ENCODE measurements at places on chromosomes 2 and 18. TPM values are rescaled to one million over a fixed set of nuclear protein-coding genes. Genes with fewer than 3 reads are reported as not detected.

Gene SKOR2
- not detected for total RNA-seq

Gene C2orf78
- not detected for total RNA-seq

Gene IL1B
- 0.78 TPM for total RNA-seq

Gene AKAIN1
- 3.6 TPM for total RNA-seq

Gene FOSL2
- total RNA-seq = 6.2 TPM

Gene MC5R
- total RNA-seq = 2.2 TPM

Gene PROC
- not detected for total RNA-seq

Gene GAL3ST2
- total RNA-seq = 0.16 TPM

Gene DHX57
- 46.5 TPM for total RNA-seq

Gene PAIP2B
- 19.0 TPM for total RNA-seq

Gene GREB1
- total RNA-seq = 1.4 TPM

Gene C2orf72
- total RNA-seq = 32.4 TPM

Gene PID1
- total RNA-seq = 46.2 TPM

- DNase-seq = no peak
These were observed 1.6 kb upstream of the RAB11FIP5 start for GRCh38 chr2:73114273-73114867.

GRCh38 chr2:65159906-65160305, 30.0 kb upstream of the RAB1A start:
- DNase-seq = no peak

DNA sequence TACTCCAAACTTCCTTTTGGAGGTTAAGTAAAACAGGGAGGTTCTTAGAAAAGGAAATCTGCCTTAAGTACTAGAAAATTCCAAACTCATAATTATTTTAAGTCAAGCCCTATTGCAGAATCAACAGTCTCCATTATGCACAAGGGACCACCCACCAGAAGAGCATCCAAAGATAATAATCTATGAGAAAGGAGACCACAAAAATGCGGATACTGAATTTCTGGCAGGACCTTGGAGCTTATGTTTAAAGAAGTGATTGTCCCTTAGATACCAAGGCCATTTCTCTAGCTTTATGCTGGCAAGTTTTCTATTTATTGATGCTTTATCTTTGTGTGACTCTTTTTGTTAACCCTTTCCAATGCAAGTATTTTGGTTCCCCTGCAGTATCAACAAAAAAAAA, 404.0 kb upstream of the MMADHC start:
- DNase-seq = no peak

- DNase-seq = no peak
These were observed 16.6 kb downstream of the HJURP start for GRCh38 chr2:233837694-233838229.

DNA sequence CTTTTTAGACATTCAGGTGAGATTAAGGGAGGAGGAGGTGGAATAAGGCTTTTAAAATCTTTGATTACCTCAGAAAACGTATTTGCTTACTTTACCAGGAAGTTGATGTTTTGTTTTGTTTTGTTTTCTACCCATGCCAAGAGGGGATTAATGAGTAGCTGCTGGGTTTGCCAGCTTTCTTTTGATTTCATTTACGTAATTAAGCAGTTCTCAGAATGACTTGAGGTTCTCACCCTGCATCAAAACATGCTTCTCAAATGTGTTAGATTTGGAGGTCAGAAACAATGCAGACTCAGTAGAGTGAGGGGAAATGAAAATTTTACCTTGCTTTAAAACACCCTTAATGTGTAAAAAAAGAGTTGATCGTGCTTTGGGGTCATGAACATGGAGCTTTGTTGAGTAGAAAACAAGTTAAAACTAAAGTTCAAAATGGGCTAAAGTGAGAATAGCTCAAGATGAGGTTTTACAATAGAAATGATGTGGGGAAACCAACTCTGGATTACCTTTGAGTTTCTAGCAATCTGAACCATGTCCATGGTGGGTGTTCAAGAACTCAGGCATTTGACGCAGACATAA, 217.1 kb upstream of the EPAS1 start:
- DNase-seq = no peak

GRCh38 chr2:43044093-43044681, 182.2 kb downstream of the ZFP36L2 start:
- no peak for DNase-seq

- DNase-seq = no peak
These were observed 215.6 kb downstream of the HAUS1 start for GRCh38 chr18:46319783-46320182.

DNA sequence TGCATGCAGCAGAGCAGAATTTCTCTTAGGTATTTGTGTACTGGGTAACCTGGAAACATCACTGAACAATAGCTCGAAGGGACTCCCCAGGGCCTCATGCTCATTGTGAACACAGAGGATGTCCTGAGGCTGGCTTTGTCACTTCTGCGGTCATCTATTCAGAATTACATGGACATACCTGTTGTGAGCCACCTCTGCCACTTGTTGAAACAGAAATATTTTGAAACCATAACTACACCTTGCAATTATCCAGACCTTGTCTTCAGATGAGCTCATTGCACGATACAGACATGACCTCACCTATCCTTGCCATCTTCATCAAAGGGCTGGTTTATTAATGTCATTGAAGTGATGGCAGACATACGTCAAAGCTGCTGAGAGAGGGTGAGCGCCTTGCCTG, 23.4 kb upstream of the CREG2 start:
- DNase-seq = no peak

DNA sequence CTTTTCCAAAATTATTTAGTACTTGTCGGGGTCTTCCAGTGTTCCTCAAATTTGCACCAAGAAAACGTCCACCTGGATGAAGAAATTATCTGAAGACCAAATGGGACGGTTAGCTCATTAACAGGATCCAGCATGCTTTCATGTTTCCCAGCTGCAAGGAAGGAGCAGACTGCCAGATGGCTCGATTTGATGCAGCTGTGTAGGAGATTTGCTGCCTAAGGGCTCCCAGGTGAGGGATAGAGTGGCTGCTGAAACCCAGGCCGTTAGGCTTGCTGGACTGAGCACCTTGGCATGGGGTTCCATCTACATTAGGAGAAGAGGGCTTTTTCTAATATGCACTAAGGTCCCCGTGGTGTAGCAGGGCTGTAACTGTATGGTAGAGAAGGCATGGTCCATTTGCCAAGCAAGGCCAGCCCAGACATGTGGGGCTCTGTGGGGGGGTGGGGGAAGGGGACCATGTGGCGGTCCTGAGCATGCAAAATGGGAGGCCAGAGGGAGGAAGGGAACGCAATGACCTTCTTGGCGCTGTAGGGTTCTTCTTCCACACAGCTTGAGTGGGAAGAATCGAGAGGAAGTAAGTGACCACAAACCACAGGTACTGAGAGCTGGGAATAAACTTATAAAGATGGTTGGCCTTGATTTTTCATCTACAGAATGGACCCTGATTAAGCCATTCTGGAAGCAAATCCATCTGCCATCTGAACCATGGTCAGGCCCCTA, 144.0 kb downstream of the TMEM163 start:
- DNase-seq = no peak

DNA sequence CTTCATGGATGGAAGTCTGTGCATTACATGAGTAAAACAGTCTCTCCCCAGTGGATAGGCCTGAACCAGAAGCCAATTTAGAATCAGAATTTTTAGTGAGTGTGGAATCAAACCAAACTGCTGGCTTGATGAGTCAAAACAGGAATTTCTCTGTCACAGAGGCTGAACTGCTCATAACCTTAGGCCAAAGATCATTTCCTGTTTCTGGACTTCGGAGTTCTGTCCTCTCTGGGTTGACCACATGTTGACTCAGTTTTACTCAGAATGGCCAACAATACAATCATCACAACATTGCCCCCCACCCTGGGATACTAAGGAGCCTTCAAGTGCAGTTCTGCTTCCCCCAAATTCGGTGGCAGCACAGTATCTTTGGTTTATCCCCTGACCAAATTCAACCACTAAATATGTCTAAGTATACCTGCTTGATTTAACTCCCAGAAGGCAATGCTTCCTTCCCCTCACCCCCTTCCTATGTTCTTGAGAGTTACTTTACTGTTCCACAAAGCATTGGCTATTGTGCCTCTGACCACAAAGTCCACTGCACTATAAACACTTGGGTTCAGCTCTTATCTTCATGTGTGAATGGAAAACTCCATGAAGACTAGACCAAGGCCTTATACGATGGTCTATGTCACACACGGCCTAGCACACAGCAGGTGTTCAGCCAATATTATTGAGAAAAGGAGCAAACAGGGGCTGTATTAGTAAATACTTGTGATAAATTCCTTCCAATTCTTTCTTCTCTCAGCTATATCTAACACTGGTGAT, 67.8 kb downstream of the NXPH2 start:
- no peak for DNase-seq

GRCh38 chr2:135256531-135257260, 204.6 kb downstream of the RAB3GAP1 start:
- no peak for DNase-seq

GRCh38 chr2:8609357-8609811, 72.5 kb upstream of the ID2 start:
- DNase-seq = no peak

DNA sequence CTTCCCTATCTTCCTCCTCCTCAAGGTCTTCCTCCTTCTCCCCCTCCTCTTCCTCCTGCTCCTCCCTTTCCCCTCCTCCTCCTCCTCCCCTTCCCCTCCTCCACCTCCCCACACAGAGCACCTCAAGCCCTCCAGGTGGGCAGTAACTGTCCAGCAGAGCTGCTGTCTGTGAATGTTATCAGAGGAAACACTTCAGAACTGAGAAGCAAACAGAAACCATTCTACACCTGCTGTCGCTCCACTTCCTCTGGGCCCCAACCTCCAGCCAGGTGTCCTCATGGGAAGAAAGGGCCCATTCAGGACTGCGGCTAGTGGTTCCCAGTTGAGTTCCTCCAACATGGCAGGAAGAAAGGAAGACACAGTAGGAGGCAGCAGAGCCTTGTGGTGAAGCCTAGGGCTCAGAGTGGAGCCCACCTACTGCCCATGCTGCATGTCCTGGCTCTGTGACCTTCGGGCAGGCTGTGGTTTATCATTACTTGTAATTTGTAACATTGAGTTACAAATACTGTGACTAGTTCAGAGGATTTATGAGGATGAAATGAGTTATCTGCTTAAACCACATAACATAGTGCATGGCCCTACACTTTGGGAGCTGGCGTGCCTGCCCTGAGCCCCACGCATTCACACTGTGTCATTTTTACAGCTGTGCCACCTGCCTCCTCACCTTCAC, 165.9 kb upstream of the ID2 start:
- no peak for DNase-seq

DNA sequence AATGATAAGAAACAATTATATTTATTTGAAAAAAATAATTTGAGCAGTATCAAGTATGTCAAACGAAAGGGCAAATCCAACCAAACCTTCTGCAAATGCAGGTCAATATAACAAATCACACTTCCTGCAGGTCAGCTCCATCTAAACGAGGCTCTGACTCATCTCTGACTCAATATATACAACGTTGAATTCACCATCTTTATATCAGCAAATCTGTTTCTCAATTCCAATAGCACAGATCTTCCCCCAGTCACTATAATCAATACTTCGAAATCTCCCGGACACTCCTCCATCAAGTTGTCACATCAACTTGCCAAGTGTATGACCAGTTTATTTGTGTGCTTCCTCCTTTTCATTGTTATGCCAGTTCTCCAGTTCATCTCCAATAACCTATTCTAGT, 388.9 kb downstream of the ZEB2 start:
- DNase-seq = no peak

DNA sequence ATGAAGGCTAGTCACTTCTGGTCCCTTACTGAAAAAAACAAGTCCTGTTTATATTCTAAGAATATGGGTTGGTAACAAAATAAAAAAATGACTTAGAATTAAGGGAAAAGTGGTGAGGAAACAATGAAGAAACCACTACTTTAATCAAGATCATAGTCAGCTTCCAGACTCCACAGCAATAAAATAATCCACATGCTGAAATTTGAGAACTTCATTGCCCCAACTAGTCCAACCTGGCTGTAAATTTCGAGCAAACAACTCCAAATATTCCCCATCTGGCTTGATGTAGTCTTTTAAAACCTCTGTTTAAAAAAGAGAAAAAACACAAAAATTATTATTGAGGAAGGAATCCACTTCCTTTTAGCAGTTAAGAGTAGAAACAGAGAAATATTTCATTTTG, 32.5 kb downstream of the METTL4 start:
- no peak for DNase-seq

GRCh38 chr18:35528749-35529274, 31.1 kb upstream of the INO80C start:
- DNase-seq = no peak

GRCh38 chr2:109295781-109296117, 166.7 kb downstream of the SH3RF3 start:
- no peak for DNase-seq

DNA sequence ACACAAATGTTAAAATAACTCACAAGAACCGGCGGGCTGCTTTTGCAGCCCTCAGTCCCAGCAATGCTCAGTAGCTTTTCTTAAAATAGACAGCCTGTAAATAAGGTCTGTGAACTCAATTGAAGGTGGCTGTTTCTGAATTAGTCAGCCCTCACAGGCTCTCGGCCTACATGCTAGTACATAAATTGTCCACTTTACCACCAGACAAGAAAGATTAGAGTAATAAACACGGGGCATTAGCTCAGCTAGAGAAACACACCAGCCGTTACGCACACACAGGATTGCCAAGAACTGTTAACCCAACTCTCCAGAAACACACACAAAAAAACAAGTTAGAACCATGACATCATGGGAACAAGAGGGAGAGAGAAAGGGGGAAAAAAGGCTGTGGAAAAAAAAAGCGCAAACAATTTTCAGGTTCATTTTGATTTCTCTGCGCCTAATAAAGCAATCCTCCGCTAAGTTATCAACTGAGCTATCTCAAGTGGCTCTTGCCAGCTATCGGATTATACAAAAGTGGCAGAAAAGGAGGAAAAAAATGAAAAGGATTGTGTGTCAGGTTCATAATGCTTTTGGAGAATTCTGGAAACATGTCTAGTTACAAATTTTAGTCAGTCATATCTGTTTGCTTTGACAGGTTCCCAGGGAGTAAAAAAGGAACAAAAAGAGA, 89.1 kb downstream of the ZEB2 start:
- DNase-seq = no peak

GRCh38 chr2:143946436-143947391, 573.2 kb downstream of the ZEB2 start:
- DNase-seq = no peak
